ENCODE measurements at places on chromosomes 3 and 15.

DNA sequence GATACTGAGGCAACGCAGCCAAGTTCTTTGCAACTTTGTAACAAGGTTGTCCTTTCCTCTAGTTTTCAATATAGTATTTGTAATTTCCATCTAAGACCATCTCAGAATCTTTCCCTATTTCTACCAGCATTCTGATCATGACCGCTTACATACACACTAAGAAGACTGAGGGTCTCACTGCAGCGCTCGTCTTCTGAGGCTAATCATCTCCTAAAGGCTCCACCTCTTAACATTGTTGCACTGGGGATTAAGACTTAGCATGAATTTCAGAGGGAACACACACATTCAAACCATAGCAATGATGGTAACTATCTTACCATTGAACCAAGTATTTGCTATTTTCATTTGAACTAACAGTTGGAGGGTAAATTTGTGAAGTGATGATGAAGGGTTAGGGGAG is 463.3 kb upstream of the CCDC54 start:
- no peak for DNase-seq

DNA sequence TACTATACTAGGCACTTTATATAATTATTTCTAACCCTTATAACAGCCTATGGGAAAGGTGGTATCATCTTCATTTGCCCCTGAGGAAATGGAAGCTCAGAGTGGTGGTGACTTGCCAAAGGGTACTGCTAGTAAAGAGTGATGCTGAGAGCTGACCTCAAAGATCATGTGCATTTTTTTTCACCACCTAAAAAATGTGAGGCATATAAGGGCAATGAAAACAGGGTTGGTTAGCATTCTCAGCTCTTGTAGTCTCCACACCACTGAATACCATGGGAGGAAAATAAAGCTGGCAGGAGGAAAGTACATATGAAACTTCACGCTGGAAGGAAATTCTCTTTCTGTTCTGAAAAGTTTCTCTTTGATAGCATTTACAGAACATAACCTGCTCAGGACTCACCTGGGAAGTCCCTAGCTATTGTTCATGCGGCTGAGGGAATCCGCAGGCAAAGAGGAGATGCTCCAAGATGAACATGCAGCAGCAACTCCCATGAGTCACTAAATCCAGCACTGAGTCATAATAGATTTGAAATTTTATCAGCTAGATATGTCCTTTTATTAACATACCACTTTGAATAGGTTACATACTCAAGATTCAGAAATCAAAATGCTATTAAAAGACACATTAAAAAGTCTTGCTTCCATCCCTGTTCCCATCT is 17.3 kb downstream of the FAIM start:
- DNase-seq = no peak

GRCh38 chr3:190585805-190586630 is 72.1 kb downstream of the IL1RAP start:
- no peak for DNase-seq

DNA sequence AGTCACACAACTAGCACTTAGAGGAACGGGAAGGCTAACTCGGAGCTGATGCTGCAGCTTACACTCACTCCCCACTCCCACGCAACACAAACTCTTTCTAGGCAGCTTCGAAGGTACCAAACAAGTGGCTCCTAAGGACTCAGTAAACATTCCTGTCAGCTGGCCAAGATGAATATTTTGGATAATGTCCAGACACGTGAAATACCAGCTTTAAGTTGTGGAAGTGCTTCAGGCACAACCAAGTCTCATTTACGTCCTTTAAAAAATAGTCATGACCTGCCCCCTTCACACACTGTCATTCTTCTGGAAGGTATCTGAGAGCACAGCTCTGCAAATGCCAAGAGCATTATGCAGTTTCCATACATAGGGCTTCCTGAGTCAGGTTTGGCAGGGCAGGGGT is 1005.9 kb upstream of the CFAP20DC start:
- DNase-seq = no peak

DNA sequence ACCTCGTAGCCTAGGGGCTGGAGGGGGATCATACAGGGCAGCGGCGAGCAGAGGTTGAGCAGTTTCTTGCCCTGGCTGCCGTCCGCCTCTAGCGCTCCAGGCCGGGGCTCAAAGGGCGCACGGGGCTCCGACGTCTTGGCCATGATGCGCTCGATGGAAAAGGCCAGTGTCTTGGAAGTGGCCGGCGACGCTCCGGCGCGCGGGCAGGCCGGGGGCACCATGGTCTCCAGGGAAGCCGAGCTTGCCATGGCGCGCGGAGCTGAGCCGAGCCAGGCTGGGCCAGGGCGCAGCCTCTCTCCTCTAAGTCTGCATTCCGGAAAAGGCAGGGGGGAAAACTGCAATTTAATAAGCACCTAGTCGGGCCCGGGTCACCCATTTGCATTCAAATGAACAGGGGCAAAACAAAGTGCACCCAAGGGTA is 719 bp downstream of the FEZF2 start:
- no peak for DNase-seq

DNA sequence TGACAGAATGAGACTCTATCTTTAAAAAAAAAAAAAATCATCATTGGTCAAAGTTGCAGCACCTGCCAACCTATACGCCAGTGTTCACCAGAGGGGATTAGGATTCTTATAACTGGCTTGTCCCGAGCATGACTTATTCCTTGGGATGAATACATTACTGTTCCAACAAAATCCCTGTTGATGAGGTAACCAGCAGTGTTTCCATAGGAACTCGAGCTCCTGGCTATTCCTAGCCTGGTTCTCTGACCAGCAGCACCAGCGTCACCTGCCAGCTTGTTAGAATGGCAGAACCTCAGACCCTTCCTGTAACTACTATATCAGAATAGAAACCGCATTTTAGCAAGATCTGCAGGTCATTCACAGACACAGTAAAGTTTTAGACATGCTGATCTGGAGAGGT is 364.4 kb downstream of the PTPRG start:
- DNase-seq = no peak

DNA sequence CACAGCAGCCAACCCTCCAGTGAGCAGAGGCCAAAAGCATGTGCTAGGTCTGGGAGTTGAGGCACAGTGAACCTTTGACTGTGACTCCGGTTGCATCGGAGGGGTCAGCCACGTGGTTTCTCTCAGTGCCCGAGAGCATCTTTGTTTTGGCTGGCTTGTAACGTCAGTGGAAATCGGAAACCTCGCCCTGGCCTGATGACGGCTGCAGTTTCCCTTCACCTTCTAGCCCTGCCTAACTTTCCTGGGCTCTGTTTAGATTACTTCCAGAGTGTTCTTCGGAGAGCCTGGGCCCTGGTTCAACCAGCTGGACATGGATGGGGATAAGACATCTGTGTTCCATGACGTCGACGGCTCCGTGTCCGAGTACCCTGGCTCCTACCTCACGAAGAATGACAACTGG is 56.6 kb downstream of the MESD start:
- DNase-seq = no peak

DNA sequence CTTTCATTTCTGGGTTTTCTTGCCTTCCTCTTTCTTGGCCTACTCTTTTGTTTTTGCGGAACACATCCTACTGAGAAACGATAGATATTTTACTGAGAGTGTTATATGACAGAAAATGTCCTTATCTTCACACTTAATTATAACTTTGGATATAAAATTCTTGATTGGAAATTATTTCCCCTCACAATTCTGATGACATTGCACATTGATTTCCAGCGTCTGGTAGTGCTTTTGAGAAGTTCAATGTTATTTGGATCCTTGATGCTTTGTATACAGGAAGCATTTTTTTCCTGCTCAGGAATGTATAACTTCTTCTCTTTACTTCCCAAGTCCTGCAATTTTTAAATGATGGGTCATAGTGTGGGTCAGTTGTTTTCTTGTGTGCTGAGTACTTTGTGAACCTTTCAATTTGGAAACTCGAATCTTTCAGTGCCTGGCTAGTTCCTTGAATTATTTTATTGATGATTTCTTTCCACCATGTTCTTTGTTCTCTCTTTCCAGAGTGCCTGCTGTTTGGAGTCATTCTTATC is 183.9 kb downstream of the PDCD6IP start:
- no peak for DNase-seq

DNA sequence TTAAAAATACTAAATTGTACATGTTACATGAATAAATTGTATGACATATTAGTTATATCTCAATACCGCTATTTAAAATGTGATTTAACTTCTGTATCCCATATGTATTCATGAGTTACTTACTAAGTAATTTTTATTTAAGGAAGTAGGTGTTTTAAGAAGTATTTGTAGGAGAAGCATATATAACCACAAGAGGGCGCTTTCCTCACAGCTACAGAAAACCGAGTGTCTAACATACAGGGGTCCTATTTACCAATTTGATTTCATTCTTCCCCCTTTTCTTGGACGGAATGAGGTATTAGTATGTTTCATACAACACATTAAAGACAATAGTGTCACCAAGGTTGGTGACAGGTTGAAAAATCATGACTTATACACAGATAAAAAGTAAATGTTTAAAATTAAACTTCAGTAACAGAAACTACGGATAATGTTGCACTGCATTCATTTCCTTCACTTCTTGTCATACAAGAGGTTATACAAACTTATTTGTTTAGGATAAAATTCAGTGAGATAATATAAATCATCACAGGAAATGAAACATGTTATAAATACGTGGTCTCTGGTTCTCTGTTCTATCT is 253.6 kb downstream of the MAGI1 start:
- DNase-seq = no peak

DNA sequence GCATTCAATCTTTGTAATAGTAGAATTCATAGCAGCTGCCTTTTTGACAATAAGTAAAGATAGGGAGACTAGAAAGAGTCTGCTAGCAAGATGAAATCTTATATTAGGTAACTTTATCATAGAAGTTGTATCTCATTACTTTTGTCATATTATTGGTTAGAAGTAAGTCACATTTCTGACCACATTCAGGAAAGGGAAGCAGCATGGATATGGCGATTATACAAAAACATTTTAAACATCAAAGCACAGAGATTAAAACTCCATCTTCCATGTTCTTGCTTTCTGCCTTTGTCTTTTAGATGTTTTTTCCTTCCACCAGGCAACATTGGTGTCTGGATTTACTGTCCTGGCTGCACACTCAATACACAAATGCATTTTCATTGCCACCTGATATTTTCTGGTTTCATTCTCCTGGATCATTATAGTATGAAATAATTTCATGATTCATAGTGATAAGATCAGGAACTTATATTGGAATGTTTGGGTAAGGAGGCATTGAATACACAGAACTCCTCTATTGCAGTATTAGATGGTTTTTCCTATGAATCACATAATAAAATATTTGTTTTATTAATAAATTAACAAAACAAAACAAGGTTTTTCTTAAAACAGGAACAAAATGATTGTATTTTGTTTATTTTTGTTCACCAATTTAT is 1460.3 kb upstream of the CADM2 start:
- no peak for DNase-seq
